ENCODE measurements at places on chromosomes 16 and 17.

- DNase-seq, result no peak
Observed at GRCh38 chr17:63932721-63933120, 590 bp upstream of the CD79B start.

GRCh38 chr16:166375-167121 is 770 bp downstream of the HBM start:
- DNase-seq, result no peak

GRCh38 chr16:18048853-18049546 is 287.5 kb downstream of the NPIPA8 start:
- no peak for DNase-seq

- no peak for DNase-seq
Observed at GRCh38 chr17:41663451-41664171, 25.1 kb upstream of the EIF1 start.

GRCh38 chr17:64781810-64782555 is 119.9 kb upstream of the SMURF2 start:
- DNase-seq, result no peak

GRCh38 chr16:89170346-89171215 is 967 bp upstream of the CDH15 start:
- no peak for DNase-seq

DNA sequence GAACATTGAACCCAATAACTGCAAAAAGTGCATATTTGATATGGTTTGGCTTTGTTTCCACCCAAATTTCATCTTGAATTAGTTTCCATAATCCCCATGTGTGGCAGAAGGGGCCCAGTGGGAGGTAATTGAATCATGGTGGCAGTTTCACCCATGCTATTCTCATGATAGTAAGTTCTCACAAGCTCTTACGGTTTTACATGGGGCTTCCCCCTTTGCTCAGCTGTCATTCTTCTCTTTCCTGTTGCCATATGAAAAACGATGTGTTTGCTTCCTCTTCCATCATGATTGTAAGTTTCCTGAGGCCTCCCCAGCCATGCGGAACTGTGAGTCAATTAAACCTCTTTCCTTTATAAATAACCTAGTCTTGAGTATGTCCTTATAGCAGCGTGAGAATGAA is 127.6 kb downstream of the CHD9NB start:
- DNase-seq, result no peak

DNA sequence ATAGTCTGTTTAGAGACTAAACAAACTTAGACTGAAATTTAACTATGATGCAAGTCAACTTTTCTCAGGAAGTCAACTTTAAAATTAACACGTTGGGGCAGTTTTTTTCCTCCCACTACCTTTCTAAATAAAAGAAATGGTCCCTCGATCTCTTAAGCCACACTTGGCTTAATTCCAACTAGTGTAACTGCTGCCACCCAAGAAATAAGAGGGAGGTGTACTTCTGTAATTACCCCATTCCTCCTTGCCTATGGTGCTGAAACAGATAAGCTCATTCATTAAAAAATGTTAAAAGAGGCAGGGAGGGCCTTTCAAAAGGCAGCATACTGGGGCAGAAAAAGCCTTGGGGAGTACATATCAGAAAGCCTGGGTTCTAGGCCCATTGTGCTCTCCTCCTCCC is 59.8 kb downstream of the NCOR1 start:
- no peak for DNase-seq

- no peak for DNase-seq
Observed at GRCh38 chr16:87608400-87608985, 6.2 kb downstream of the JPH3 start.

DNA sequence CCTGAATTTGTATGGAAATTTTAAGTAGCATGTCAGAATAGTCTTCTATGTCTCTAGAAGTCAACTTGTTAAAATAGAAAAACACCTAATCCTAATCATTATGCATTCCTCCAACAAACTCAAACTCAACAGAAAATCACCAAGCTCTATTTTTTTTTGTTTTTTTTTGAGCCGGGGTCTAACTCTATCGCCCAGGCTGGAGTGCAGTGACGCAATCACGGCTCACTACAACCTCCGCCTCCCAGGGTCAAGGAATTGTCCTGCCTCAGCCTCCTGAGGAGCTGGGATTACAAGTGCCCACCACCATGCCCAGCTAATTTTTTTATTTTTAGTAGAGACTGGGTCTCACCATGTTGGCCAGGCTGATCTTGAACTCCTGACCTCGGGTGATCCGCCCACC is 9.8 kb downstream of the TMEM231 start:
- no peak for DNase-seq

DNA sequence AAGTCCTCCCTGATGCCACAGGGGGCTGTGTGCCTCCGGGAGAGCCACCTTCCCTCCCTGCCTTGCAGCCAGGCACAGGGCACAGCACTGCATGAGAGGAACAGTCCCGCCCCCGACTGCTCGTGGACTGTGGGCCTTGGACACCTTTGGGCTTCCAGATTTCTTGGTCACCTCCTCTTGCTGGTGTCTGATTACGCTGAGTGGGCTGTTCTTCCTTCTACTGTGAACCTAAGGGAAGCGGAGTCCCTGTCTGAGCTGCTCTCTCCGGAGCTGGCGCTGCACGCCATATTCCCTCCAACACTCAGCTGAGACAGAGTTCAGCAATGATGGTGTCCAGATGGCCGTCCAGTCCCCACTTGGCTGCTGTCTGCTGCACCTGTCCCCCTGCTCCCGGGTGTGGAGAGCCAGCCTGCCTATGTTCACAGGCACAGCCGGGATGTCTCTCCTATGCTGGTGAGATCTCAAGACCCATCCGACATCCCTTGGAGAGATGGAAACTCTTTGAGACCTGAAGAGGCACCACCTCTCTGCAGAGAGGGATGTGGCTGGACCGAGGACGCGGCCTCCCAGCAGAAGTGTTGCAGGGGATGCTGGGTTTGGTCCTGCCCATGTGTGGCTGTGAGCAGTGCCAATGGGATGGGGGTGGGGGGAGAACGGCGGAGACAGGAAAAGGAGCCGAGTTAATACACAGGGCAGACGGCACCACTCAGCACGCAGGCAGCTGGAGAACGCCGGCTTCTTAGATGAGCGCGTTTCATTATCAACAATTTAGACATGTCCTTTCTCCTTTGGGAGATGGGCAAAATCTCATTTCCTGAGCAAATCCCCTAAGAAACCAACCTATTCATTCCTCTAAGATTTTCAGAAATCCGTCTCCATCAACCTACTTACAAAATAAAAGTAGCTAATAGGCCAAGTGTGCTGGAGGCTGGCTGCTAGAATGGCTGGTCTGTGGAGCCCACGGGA is 171.9 kb downstream of the ENGASE start:
- DNase-seq, result no peak

GRCh38 chr17:73932216-73932749 is 271.2 kb upstream of the RPL38 start:
- no peak for DNase-seq

GRCh38 chr17:78998311-78999055 is 11.1 kb downstream of the CANT1 start:
- DNase-seq, result no peak

- no peak for DNase-seq
Observed at GRCh38 chr16:4679156-4679849, 14.1 kb upstream of the NUDT16L1 start.

- no peak for DNase-seq
Observed at GRCh38 chr16:52453644-52454043, 93.3 kb downstream of the TOX3 start.

DNA sequence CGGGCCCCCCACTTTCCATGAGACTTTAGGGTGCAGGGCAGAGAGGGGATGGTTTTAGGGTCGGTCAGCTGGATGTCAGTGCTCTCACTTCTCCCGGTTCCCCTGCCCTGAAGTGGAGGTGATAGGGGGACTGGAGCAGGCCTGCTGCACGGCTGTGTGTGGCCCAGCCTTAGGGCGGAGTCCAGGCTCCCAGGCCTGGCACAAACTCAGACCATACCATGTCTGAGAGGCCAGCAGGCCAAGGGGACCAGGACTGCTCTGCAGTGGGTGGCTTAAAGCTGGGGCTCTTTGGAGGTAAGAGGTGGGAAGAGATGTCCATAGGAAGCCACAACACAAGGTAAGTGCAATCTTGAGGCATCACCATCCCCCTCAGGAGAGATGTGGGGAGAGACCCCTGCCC is 8.3 kb downstream of the TFAP4 start:
- DNase-seq, result no peak

- DNase-seq, result no peak
Observed at GRCh38 chr17:18267927-18268711, 7.7 kb downstream of the MIEF2 start.

DNA sequence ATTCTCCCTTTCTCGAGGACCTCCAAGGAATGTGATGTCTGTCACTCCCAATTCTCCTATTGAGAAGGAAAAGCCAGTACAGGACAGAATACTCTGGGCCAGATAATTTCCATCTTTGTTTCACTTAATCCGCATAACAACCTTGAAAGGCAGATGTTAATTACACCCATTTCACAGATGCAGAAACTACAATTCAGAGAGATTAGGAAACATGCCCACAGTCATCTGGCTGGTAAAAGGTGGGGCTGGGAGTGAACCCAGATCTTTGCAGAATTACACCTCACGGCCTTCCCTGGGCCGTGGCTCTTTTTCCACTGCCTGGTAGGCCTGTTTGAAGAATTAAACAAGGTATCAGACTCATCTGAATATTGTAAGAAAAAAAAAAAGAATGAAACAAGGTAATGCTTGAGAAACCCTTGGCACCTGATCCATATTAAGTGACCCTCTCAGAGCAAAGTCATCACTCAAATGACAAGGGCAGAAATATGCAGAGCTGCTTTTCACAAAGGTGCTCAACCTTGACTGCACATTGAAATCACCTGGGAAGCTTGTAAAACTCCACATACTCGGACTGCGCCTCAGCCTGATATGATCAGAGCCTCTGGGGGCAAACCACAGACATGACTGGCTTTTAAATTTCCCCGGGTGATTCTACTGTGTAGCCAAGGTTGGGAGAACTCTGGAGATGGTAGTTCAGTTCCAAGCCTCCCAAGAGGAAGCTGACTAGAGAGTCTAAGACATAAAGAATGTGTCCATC is 16.6 kb upstream of the G6PC1 start:
- no peak for DNase-seq

- no peak for DNase-seq
Observed at GRCh38 chr16:67537270-67537635, 8.6 kb downstream of the RIPOR1 start.

- no peak for DNase-seq
Observed at GRCh38 chr16:79810449-79811189, 210.1 kb upstream of the MAF start.

GRCh38 chr17:78817123-78817522 is 23.5 kb downstream of the USP36 start:
- no peak for DNase-seq

GRCh38 chr16:4218202-4218601 is 23.7 kb downstream of the SRL start:
- no peak for DNase-seq

GRCh38 chr16:68921637-68922036 is 78.3 kb downstream of the TANGO6 start:
- no peak for DNase-seq

DNA sequence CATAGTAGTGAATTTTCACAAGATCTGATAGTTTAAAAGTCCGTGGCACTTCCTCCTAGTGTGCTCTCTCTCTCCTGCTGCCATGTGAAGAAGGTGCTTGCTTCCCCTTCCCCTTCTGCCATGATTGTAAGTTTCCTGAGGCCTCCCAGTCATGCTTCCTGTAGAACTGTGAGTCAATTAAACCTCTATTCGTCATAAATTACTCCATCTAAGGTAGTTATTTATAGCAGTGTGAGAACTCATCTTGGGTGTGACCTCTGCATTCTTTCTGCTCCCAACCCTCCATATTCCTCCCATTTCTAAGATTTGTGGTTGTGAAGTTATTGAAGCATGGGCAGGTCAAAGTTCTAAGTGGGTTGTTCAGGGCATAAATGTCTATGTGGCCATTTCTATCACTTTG is 62.1 kb upstream of the ADAMTS18 start:
- DNase-seq, result no peak

DNA sequence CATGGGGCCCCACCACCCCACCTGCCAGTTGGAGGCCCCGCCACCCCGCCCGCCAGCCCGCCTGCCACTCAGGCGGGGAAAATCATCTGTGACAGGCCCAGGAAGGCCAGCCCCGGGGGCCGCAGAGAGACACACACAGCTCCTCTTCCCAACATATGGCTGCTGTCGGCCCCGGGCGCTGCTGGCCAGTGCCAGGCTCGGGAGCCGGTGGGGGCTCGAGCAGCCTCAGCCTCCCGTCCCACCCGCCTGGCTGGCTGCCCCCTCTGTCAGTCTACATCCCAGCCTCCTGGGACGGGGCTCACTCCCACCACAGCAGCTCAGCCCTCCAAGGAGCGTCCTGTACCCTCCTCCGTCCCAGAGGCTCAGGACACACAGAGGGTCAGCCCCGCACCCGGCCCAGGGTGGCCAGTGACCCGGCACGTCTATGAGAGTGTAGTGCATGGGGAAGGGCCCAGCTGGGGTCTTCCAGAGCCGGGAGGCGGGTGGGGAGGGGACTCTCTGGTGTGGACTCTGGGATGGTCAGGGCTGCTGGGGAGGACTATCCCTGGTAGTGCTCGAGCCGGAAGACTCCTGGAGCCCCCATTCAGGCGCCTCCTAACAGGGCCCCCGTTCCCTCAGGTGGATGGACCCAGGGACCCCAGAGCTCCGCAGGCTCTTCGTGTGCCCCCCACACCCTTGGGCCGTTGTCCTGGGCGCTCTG is 3.6 kb upstream of the PRR35 start:
- no peak for DNase-seq

DNA sequence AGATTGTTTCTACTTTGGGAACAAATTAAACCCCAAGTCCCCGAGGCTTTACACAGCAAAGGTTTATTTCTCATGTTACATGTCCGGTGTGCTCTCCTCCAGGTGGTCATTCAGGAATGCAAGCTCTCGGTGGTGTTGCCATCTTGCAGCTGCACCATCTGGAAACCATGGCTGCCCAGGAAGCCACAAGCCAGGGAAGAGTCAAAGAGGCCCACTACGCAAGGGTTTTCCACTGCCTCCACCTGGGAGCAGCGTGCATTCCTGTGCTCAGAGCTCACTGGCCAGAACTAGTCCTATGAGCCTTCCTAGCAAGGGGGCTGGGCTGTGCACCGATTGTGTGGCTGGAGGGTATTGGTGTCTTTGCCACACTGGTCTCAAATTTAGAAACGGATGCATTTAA is 128.8 kb upstream of the FOXF1 start:
- no peak for DNase-seq

DNA sequence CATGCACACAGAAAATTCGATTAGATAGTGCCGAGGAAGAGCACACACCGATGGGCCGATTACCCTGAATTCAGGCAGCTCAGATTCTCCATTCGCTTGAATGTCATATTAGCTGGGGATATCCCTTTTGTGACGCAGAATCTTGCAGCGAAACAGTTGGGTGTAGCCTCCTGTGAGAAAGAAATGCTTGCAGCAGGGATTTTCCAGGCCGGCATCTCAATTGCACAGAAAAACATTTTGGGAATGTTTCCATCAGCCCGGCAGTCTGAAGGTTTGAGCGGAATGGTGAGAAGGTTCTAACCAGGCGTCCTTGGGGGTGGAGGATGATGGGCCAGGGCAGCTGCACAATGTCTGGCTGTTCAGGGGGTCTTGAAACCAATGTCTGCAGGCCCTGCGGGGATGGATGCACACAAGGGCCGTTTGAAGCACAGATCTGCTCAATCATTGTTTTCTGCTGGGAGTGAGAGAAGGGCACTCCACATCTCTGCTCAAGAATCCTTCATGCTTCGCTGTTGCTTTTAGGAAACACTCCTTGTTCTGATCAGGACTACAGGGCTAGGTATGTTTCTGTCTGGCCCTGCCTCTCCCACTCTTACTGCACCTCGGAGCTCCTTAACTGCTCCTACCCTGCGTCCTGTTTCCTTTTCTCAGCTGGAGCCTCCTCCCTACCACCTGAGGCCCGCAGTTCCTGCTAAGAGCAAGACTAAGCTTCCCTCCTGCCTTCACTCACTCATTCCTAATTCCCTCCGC is 94.6 kb downstream of the CMIP start:
- DNase-seq, result no peak

- DNase-seq, result no peak
Observed at GRCh38 chr16:57618296-57619132, 9.9 kb upstream of the ADGRG1 start.
